Stimulated activated CD8-positive, alpha-beta memory T cell treated with anti-CD3 and anti-CD28 coated beads, Interleukin-4, amount 100 ng/mL, for 4 hours (primary cell): ENCODE measurements at places on chromosomes 6 and 20.

GRCh38 chr6:126180585-126180984, 159.3 kb upstream of the CENPW start:
- no peak for DNase-seq

GRCh38 chr6:170091000-170091638, 199.8 kb downstream of the DLL1 start:
- DNase-seq, result no peak

GRCh38 chr6:127456465-127456864, 2.7 kb downstream of the KIAA0408 start:
- DNase-seq, result no peak

DNA sequence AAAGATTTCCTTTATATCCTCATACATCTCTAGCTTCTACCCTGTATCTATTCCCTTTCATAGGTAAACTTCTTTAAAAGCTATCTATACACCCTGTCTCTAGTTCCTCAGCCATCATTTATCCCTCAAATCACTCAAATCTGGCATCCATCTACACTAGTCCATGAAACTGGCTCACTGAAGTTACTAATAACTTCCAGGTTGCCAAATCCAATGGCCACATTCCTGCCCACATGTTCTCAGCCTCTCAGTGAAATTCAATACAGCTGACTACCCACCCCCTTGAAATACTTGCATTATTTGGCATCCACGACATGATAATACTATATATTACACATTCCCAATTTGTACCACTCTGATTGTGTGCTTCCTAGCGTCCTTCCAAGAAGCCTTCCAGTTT, 8.7 kb downstream of the REPS1 start:
- DNase-seq, result no peak

DNA sequence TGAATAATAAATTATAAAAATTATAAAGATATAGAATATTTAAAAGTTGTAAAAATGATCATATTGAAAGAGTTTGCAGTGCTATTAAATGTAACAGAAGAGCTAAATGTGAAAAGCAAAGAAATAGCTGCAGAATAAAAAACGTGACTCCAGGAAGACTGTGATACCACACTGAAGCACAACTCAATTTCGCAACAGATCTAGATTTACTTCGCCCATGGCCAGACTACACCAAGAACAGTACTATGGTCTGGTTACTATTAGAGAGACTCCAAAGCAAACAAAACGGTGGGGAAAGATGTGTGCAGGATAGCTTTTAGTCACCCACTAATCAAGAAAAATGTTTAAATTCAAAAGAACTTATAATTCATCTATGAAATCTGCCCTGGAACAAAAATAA, 1.9 kb downstream of the CHD6 start:
- no peak for DNase-seq

- no peak for DNase-seq
Measured at GRCh38 chr6:22904431-22904830, 335.1 kb downstream of the HDGFL1 start.

DNA sequence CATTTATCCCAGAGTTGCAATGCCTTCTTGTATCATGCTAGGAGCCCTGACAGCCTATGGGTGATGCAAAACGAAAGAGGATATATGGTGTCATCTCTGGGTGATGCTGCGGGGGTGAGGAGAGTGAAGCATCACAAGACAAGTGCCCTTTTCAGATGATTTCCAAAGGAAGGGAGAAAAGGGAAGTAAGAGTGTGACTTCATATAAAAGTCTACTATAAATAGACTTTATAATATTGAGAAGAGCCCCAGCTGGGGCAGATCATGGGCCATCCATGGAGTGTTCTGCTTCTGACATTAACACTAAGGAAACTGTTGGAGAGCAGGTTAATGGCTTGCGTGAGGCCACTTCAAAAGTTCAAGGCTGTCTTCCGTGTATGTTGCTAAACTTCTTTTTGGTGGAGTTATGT, 4.4 kb downstream of the CD83 start:
- DNase-seq, result no peak

- DNase-seq, result no peak
Measured at GRCh38 chr6:55882718-55883569, 7.6 kb upstream of the BMP5 start.

DNA sequence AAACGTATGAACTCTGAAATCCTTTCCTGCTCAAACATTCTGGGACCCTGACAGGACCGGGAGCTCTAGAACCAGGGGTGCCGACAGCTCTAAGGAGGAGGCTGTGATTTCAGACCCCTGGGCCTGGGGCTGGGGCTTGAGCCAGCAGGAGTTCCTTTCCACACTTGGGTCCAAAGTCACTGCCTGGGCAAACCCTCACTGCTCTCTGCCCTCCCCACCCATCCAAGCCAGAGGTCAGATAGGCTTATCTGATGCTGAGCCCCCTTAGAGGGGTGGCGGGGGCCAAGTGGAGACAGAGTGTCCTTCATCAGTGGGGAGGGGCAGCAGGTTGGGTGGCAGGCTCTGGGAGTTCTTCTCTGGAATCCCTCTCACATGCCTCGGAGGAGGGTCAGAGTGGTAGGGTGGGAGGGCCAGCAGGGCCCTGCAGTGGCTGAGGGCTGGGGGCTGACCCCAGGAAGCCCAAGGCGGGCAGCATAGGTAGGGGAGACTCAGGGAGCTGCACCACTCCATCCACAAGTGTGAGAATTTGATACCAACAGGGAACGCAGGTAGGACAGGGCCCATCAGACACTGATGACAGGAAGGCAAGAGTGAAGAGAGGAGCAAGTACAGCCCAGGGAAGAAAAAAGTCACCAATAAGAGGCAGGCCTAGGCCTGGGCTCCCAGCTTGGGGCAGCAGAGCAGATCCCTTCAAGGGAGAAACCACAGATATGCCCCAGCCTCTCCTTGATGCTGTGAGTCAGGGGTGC, 121.0 kb downstream of the MRPL14 start:
- no peak for DNase-seq
